ENCODE measurements at places on chromosomes 4 and X. TPM values are rescaled to one million over a fixed set of nuclear protein-coding genes. Genes with fewer than 3 reads are reported as not detected.

The GPR78 gene
- total RNA-seq: not detected

The ESX1 gene
- 0.14 TPM for total RNA-seq

The NXF2 gene
- not detected for total RNA-seq

The LAS1L gene
- 43.2 TPM for total RNA-seq

The IBSP gene
- not detected for total RNA-seq

The BEX4 gene
- total RNA-seq: 8.4 TPM

The LNX1 gene
- total RNA-seq: not detected

The MAGIX gene
- total RNA-seq: 1.8 TPM

The ASB11 gene
- not detected for total RNA-seq

The F8A2 gene
- total RNA-seq: not detected

The HTN1 gene
- not detected for total RNA-seq

The ZAR1 gene
- not detected for total RNA-seq

The RAI2 gene
- total RNA-seq: not detected

The MAGEA2 gene
- not detected for total RNA-seq

The NR3C2 gene
- total RNA-seq: 0.23 TPM

The SCD5 gene
- total RNA-seq: 0.59 TPM

The PGRMC1 gene
- total RNA-seq: 31.6 TPM

The STOX2 gene
- total RNA-seq: 0.02 TPM

The SYNPO2 gene
- total RNA-seq: 0.52 TPM

The FAM47A gene
- total RNA-seq: not detected

The NDST4 gene
- not detected for total RNA-seq

The CACNA1F gene
- total RNA-seq: 0.14 TPM

The CAPN6 gene
- not detected for total RNA-seq

The PCDH7 gene
- not detected for total RNA-seq

The PARM1 gene
- total RNA-seq: not detected

The PLA2G12A gene
- 9.7 TPM for total RNA-seq

The ARMCX4 gene
- 2.8 TPM for total RNA-seq

The MAGEA2B gene
- total RNA-seq: not detected

The UPF3B gene
- total RNA-seq: 10.3 TPM

The TMEM31 gene
- not detected for total RNA-seq

The IGSF1 gene
- not detected for total RNA-seq

The TNIP3 gene
- 0.93 TPM for total RNA-seq

The GRIPAP1 gene
- 94.5 TPM for total RNA-seq

The SLC7A11 gene
- total RNA-seq: 2.0 TPM

The SAGE1 gene
- total RNA-seq: not detected

The REPS2 gene
- total RNA-seq: 0.36 TPM

The SATL1 gene
- total RNA-seq: not detected
